SIG-M5 (cell line): ENCODE measurements at places on chromosomes 6 and 20.

- DNase-seq = no peak
These were observed 31.9 kb downstream of the WDR27 start for GRCh38 chr6:169669889-169670288.

DNA sequence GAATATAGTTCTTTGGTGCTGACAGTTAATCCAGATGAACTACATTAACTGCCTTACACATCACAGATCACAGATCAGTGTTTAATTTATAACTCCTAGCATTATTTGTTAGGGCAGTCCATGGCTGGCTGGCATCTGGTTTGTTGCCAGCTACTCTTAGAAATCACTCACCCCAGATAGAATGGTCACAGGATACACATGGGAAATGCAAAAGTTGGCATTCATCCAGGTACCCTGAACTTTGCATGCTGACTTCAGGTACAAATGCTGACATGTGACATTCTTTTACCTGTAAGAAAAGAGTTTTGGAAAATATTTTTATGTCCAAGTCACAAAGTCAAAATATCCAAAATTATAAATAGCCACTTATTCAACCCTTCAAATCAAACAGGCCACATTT is 20.2 kb downstream of the FBXL4 start:
- DNase-seq = no peak

- no peak for DNase-seq
These were observed 37.1 kb upstream of the B4GALT5 start for GRCh38 chr20:49750611-49751396.

DNA sequence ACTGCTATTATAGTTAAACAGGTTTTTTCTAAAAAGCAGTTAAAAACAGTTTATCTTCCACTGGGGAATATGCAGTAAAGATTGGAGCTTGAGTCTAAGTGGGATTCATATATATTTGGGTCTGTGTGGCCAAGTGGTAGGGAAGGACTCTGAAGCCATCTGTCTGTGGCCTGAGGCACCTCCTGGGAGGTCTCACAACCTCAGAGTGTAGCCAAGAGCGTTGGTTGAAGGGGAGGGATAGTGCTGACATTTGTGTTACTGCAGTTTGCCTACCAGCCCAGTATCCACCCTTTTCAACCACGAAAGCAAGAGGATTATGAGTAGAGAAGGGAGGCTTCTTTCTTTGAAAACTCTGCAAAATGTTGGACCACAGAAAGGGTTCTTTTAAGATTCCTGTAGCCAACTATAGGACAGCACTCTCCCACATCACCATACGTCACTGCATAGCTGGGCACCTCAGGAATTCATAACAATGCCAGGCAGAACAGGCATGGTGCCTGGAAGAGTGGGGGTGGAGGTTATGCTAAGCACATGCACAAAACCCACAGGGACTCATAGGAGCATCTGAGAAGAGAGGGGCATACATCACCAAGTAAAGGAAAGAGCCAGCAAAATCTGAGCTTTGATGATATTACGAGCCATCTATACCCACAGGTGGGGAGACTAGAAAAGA is 90.5 kb upstream of the HEY2 start:
- no peak for DNase-seq

- DNase-seq = no peak
These were observed 47.8 kb downstream of the SLC35D3 start for GRCh38 chr6:136969930-136970329.

DNA sequence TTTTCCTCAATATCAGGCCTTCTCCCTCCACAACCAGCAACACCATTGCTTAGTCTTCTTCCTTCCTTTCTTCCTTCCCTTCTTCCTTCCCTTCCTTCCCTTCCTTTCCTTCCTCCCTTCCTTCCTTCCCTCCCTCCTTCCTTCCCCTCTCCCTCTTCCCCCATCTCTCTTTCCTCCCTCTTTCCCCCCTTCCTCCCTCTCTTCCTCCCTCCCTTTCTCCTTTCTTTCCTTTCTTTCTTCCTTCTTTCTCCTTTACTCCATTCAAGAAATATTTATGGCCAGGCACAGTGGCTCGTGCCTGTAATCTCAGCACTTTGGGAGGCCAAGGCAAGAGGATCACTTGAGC is 66.4 kb upstream of the SIRPA start:
- no peak for DNase-seq

GRCh38 chr6:29793036-29793356 is 34.6 kb upstream of the HLA-G start:
- no peak for DNase-seq

- no peak for DNase-seq
These were observed 88.6 kb upstream of the TGM3 start for GRCh38 chr20:2206957-2207769.

DNA sequence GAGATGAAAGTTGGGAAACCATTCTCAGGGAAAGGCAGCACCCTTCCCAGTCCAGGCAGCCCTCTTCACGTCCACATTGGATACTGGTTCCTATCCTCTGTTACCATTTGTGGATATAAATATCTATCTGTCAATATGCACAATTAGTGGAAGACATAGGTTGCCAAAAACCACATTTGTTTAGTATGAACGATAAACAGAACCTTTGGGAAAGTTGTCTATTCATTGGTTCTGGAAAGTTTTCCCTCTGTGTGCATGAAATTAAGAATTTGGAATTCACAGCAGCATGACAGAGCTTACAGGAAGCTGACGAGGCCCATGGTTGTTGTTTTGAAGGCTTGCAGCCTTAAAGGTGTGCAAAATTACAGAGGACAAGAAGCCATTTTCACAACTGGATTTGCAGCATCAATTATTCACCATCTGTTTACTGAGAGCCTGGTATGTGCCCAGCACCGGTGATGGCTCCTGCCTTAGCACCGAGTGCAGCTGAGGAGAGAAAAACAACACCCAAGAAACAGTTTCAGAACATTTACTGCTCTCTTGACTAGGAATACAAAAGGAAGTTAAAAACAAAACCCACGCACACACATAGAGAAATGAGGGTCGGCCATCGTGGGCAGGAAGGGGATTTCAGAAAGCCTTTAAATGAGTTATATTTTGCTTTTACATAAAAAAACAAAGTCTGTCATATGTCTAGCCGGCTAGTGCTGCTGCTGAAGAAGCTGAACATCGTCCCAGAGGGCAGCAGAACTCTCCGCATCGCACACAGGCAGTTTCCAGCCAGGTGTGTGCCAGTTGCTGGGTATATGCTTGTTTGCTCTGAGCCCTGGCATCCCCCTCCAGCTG is 319.6 kb downstream of the FARS2 start:
- no peak for DNase-seq

GRCh38 chr6:137736048-137736818 is 130.8 kb upstream of the TNFAIP3 start:
- DNase-seq = no peak

GRCh38 chr20:20340443-20340842 is 27.5 kb upstream of the INSM1 start:
- no peak for DNase-seq

- DNase-seq = no peak
These were observed 49.1 kb downstream of the LAMA2 start for GRCh38 chr6:128932061-128932460.

GRCh38 chr6:34037151-34037550 is 108.7 kb downstream of the GRM4 start:
- DNase-seq = no peak

DNA sequence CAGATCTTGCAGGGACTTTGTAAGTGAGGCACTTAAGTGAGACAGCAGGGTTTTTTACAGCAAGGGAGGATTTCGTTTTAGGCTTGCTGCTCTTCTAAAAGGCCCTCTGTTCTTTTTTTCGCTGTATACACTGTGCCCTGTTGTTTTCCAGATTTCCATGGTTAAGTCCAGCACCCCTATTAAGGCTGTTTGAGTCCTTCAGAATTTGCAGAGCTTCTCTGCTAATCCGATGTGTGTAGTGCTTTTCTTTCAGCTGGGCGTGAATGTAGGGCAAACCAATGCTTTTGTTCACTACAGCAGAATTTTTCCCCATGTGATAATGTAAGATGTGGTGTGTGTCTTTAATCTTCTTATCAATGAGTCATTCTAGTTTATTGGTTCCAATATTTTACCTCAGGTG is 200.5 kb upstream of the RREB1 start:
- DNase-seq = no peak

GRCh38 chr20:9228774-9229450 is 160.0 kb downstream of the PLCB4 start:
- DNase-seq = no peak

- no peak for DNase-seq
These were observed 30.6 kb downstream of the SHLD1 start for GRCh38 chr20:5780846-5781217.

DNA sequence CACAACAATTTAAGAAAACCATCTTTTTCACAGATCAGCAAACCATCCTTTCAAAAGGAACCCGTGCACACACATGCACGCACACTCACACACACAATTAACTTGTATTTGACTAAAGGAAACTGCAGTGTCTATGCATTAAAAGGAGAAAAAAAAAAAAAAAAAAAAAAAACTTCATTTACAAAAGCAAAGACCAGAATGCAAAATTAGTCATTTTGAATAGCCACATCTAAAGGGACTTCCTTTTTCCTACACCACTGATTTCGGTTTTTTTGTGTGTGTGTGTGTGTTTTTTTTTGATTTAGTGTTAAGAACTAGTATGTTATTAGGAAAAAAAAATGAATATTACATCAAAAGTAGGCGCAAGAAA is 6.3 kb downstream of the ZMYND8 start:
- DNase-seq = no peak

DNA sequence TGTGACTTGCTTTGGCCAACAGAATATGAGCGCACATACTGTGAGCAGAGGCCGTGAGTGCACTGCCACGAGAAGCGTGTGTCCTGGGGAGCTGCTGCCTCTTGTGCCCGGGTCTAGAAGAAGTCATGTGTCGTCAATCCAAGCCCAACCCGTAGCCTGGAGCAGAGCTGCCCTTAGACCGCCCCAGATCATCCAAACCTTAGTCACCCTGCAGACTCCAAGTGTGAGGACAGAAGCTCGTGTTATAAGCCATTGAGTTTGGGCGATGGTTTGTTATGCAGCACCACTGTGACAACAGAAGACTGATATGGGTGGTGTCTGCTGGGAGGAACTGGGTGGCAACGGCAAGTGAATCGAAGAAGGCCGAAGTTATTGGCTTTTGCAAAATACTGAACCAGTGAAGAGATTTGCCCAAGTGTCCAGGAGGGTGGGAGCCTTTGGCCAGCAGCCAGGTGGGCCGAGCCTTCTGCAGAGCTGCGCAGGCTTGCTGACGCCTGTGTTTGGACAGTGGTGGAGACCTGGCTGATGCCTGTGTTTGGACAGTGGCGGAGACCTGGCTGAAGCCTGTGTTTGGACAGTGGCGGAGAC is 101.3 kb upstream of the SULF2 start:
- no peak for DNase-seq

GRCh38 chr6:77650098-77650663 is 2.7 kb upstream of the MEI4 start:
- DNase-seq = no peak

- DNase-seq = no peak
These were observed 211.9 kb downstream of the OR2B2 start for GRCh38 chr6:27700337-27700736.

GRCh38 chr6:133811557-133811956 is 77.4 kb upstream of the TCF21 start:
- no peak for DNase-seq

GRCh38 chr20:23118766-23119165 is 32.6 kb upstream of the CD93 start:
- DNase-seq = no peak

DNA sequence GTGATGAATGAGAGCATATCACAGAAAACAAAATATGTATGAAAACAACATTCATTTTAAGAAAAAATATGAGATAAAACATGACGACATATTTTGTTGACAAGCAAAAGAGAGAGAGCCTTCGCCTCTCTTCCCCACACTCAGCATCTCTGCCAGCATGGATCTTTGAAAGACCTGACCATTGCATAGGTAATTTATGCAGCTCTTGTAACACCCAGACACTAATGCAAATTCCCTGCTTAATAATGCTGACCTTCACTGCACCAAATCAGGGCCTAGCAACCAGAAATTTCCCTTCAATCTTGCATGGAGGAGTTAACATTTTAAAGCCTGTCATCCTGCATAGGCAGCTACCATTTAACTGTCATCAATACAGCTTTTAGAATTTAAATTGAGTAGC is 50.0 kb upstream of the CNR1 start:
- DNase-seq = no peak

- DNase-seq = no peak
These were observed 36.8 kb upstream of the CLIC5 start for GRCh38 chr6:46052479-46052878.

GRCh38 chr20:7378864-7379605 is 561.2 kb downstream of the HAO1 start:
- no peak for DNase-seq

DNA sequence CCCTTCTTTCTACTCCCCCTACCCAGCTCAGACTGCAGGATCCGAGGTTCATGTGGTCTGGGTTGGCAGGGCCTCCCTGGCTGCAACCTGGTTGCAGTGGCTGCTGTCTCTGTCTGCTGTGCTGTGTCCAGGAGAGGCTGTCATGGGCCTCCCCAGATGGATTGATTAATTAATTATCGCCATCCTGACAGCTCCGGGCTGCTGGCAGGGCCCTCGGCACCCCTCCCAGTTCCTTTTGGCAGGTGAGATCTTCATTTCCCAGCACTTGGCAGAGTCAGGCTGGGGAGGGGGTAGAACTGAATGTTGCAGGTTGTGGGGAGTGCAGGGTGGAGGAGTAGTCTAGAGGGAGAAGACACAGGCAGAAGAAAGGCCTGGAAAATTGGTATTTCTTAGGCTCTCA is 56.7 kb upstream of the ZFAND3 start:
- no peak for DNase-seq

- DNase-seq = no peak
These were observed 661.3 kb downstream of the CD109 start for GRCh38 chr6:74357321-74357720.

- no peak for DNase-seq
These were observed 582.5 kb downstream of the DOK5 start for GRCh38 chr20:55057779-55058415.

- no peak for DNase-seq
These were observed 90.0 kb upstream of the SLC24A3 start for GRCh38 chr20:19122395-19122794.
